ENCODE measurements at places on chromosomes 16 and 17.

- DNase-seq = no peak
Observed at GRCh38 chr16:3922241-3922640, 41.7 kb upstream of the CREBBP start.

- no peak for DNase-seq
Observed at GRCh38 chr16:25912321-25912720, 220.6 kb downstream of the HS3ST4 start.

DNA sequence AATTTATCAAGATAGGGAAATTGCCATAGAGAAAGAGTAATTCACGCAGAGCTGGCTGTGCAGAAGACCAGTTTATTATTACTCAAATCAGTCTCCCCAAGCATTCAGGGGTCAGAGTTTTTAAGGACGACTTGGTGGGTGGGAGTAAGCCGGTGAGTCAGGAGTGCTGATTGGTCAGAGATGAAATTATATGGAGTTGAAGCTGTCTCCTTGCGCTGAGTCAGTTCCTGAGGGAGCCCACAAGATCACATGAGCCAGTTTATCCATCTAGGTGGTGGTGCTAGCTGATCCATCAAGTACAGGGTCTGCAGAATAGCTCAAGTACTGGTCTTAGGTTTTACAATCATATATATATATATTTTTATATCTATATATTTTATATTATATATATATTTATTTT lies 6.0 kb upstream of the AQP8 start:
- no peak for DNase-seq

GRCh38 chr17:42514279-42514678 lies 21.8 kb upstream of the NAGLU start:
- no peak for DNase-seq

DNA sequence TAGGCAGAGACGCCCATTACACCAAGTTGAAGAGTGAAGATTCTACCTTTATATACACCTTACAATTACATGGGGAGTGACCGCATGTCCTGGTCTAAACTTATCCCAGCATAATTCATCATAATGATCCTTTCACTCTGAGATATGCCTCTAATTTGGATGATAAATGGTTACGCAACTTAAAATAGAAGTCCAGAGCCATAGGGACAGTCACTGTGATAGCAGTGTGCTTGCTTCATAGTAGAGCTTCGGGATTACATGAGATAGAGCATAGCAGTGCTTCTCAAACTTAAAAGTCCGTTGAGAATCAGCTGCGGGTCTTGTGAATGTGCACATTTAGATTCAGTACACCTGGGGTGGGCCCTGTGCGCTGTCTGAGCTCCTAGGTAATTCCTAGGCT lies 16.9 kb downstream of the USP10 start:
- no peak for DNase-seq

DNA sequence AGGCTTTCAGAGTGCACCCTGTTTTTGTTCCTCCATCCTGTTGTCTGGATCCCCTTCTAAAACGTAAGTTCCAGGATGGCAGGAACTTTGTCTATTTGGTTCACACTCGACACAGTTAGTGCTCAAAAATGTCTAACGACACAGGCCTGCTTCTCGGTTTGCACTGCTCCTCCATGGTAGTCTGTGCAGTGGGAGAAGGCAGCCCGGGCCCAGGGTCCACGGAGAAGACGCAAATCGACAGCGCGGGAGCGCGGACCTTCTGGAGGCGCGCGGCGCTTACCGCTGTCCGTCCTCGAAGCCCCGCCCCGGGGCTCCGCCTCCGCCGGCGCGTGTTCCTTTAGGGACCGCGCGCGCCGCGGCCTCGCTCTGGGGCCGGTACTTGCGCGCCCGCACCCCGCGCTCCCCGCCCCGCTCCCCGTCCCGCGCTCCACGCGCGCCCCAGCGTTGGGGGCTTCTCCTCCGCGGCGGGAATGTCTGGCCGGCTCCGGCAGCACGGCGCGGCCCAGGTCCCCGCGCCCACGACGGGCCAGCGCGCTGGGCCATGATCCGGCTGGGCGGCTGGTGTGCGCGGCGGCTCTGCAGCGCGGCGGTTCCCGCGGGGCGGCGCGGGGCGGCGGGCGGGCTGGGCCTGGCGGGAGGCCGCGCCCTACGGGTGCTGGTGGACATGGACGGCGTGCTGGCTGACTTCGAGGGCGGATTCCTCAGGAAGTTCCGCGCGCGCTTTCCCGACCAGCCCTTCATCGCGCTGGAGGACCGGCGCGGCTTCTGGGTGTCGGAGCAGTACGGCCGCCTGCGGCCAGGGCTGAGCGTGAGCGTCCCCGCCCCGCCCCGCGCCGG lies at the start of gene NT5M:
Gene NT5M (plus strand): TSS at position 364 of the 837 bp plus-strand sequence. CDS start 178 bp downstream, at position 542.
- peak; percentile 74 for DNase-seq

DNA sequence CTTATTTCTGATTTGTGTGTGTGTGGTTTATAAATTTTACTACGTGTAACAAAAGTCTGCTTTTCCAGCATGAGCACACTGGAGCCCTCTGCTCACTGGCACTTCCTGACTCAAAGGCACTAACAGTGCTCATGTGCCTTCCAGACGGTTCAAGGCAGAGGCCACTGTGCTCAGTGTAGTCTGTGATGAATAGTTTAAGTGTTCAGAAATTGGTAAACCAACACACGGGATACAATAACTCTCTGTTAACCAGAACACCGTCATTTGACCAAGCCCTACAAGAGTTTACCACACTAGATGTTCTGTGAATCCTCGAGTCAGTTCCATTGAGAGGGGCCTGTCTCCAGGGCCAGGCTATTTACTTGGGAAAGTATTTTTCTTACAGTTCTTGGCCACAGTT lies 191.9 kb downstream of the MRTFB start:
- DNase-seq = no peak

- DNase-seq = no peak
Observed at GRCh38 chr17:35630530-35631148, 43.5 kb downstream of the AP2B1 start.

DNA sequence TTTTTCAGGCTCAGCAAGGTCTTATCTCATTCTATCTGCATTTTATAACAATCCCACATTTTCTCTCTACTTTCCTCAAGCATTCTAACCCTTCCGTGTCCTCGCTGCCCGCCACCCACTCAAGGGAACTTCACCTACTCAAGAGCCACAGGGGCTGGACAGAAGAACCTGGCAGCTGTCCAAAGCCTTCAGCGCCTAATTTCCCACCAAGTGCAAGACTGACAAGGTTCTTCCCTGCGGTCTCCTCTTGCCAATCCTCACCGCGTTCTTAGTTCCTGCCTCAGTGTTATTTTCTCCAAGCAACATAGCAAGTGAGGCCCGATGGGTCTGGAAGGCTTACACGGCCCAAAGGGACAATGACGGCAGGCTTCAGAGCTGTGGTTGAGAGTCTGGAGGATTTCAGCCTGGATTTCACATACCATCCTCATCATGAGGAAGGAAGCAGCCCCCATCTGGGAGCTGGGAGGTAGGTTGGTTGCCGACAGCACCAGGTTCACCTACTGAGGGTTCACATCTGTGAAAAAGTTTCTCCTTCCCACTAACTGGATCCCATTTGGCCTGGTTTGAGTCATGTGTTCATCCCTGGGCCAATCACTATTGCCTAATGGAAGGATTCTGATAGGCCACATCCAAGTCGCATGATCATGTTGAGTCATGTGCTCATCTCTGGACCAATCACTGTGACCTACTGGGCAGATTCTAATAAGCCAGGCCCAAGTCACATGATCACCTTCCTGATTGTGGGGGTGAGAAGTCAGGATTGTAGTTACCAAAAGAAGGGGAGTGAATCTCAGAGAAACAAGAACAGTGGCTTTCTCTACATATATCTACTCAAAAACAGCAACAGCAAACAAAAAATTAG lies 108.2 kb downstream of the N4BP1 start:
- no peak for DNase-seq

GRCh38 chr17:59367657-59368045 lies 36.2 kb downstream of the YPEL2 start:
- no peak for DNase-seq
